ENCODE measurements at places on chromosomes 3 and 15. TPM values are rescaled to one million over a fixed set of nuclear protein-coding genes. Genes with fewer than 3 reads are reported as not detected.

GRCh38 chr15:100259266-100259665 is 82.5 kb downstream of the ADAMTS17 start:
- no peak for DNase-seq

- no peak for DNase-seq
Observed at GRCh38 chr3:115019900-115020299, 127.2 kb downstream of the ZBTB20 start.

DNA sequence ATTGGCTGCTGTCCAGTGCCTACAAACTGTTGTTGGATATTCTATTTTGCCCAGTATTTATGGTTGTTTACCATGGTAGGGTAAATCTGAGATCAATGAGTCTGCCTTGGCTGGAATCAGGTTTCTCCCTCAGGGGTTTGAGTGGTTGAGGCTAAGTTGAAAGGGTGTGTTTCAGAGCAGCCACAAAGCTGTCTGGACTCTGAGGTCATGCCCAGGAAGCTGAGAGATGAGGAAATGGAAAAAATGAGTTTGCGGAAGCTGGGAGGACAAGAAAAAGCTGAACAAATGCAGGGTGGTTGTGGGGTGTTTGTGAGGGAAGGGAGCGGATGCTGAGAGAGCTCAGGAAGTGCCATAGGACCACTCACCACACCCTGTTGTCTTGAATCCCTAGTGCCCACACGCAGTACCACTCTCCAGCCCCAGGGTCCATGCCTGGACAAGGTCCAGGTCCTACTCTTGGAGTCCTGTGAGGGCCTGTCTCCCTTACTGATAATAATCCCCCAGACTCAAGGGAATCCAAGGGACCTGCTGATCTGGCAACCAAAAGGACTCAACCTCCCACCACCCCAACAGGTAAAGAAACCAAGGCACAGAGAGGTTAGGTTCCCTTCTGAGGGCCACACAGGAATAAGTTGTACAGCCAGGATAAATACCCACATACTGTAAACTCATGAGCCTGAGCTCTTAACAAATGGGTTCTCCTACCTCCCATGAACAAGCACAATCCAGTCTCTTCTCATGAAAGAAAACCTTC is 81.6 kb downstream of the PPCDC start:
- no peak for DNase-seq

DNA sequence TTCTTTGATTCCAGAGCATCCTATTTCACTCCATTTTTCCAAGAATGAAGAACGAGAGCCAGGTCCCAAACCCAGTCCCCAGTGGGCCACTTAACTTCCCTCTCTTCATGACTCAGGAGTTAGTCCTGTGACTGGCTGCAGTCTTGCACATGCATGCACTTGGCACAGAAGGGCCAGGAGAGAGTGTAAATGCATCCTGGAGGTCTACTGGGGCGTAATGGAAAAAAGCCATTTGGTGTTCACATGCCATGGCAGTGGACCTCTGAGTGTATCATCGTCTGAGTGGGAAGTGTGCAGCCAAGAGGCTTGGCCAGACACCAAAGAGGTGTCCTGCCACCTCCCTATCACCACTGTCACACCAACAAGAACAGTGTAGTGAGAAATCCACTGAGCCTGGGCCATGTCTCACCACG is 15.1 kb upstream of the RFTN1 start:
- DNase-seq = no peak

DNA sequence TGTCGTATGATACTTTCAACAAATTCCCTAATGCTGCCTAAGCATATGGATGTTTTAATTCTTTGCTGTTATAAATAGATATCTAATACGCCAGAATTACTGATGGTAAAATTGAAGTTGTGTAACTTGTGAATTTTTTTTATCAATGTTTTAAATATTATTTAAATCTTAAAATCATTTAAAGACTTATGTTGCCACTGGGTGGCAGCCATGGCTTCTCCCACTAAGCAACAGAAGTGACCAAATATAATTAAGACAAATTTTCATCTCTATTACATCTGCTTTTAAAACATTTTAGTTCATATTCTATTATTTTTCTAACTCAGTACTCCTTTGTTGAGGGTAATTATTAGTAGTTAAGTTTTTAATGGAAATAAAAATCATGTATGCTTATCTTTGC is 8.1 kb upstream of the IL20RB start:
- DNase-seq = no peak

DNA sequence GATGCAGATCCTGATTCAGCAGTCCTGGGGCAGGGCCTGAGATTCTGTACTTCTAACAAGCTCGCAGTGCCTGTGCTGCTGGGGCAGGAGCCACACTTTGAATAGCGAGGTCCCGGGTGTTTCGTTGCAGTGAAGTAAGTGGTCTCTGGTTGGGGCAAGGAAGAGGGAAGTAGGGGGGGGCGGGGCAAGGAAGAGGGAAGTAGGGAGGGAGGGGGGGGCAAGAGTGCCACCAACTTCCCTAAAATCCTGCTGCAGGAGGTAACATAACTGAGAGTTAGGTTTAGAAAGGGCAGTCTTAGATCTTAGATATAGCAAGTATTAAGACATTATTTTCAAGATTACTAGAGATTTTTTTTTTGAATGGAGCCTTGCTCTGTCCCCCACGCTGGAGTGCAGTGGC is 35.5 kb downstream of the CRTAP start:
- no peak for DNase-seq

- DNase-seq = no peak
Observed at GRCh38 chr3:153373606-153374005, 211.6 kb downstream of the RAP2B start.

DNA sequence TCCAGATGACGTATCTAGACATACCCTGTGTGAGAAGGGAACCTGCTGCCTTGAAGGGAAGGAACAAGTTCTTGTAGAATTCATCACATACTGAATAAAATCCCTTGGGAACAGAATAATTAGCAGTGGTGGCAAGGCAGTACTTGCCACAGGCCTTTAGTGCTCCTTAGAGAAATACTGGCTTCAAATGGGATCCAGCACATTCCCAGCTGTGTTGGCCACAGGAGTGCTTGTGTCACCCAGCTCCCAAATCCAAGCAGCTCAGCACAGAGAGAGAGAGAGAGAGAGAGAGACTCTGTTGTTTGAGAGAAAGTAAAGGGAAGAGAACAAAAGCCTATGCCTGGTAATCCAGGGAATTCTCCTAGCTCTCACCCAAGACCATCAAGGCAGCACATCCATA is 969.0 kb upstream of the ALCAM start:
- DNase-seq = no peak

- no peak for DNase-seq
Observed at GRCh38 chr15:84960391-84961113, 21.1 kb upstream of the PDE8A start.

DNA sequence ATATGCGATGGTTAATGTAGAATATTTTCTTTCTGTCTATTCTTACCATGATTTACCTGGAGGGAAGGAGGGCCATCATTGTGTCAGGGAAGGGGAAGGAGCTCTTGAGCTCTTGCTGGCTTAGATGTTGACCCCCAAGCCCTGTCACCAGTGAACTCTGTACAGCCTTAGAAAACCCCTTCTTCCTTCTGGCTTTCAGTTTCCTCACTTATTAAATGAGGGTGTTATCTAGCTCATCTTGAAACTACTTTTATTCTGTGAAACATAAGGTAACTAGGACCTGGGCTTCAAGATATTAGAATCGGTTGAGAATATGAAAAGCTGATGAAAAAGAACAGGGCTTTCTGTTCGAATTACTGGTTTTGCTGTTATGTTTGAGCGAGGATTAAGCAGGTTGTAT is 25.1 kb upstream of the UTS2B start:
- DNase-seq = no peak

DNA sequence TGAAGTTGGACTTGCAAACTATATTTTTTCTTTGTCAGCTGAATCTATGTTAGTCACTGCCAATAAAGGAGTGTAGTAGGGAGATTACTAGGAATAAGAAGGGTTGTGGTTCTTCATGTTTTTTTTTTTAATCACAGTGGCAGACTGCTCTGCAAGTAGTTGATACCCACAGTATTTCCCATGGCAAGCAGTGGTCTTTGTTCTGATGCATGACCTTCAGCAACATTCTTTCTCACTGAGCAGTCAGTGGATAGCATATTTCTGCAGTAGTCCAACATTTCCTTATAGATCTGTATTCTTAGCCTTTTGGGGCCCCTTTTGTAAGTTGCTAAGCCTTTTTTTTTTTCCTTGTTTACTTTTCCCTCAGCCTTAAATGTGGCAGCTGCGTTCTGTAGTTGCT is 151.1 kb downstream of the DOCK3 start:
- no peak for DNase-seq

GRCh38 chr3:117548600-117548999 is 839.0 kb downstream of the TUSC7 start:
- DNase-seq = no peak

DNA sequence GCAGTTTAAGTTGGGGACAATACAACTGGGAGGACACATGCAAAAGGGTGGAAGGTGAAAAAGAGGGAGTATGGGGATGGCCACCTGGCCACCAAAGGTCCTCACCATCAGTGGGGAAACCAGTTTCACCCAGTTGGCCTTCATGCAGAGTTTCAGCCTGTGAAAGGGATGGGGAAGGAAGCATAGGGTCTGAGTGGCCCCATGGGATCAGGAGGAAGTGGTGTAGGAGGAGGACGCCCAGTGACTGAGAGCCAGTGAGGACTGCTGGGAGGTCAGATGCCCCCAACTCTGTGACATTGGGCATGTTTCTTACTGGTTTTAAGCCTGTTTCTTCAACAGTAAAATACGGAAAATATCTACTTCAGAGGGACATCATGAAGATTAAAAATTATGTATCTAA is 16.3 kb downstream of the BCL2A1 start:
- no peak for DNase-seq

DNA sequence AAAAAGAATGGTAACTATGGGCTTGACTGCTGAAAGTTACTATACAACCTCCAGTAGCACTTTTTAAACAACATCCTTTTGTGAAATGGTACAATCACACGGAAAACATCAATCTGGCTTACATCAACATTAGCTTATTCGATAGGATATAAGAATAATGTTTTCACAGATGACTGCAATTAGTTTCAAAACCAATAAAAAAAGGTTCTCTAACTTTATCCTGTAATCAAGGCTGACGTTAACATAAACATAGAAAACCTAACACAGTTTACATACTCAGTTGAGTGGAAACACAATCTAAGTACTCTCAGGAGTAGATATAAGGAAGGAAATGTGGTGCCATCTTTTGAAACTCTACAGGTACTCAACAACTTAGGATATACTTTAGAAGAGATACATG is 102.2 kb downstream of the DLG1 start:
- no peak for DNase-seq

DNA sequence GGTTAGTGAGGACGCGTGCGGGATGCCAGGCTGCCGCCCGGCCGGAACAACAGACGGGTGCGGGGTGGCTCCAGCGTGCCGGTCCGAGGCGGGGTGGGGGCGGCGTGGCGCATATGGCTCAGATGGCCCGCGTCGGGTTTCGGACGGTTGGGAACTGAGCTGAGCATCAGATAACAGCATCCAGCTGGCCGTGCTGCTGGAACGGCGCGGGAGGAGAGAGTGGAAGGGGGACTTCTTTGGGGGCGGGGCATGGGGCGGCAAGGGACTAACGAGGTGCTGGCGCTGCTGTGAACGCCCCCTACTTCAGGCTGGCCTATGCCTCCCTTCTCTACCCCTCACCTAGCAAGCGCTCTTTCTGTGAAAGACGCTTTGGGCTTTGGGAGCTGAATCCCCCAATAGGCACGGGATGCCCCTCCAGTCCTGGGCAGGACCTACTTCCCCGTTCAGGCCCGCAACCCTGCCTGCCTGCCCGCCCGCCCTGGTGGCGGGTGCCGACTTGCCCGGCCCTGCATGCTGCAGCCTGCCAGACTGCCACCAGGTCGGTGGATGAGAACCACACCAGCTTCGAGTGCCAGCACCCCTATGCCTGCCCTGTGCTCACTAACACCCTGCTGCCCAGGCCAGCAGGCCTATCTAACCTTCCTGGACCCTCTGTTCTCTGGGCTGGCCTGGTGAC is 542 bp downstream of the INKA1 start:
- DNase-seq = no peak

DNA sequence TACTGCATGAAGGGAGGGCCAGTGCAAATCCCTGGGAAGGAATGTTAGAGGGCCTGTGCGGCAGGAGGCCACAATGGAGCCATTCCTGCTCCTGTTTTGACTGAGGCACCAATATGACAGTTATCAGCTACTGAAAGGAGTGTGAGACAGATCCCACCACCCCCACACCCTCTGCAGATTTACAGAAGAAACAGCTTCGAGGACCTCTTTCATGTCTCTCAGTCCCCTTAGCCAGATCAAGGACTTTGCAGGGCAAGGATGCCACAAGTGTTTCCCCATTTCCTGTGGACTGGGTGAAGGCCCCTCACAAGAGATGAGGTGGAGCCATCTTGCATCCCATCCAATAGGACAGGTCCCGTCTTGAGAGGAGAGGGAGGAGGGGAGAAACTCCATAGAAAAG is 48.5 kb upstream of the RASGRP1 start:
- no peak for DNase-seq

DNA sequence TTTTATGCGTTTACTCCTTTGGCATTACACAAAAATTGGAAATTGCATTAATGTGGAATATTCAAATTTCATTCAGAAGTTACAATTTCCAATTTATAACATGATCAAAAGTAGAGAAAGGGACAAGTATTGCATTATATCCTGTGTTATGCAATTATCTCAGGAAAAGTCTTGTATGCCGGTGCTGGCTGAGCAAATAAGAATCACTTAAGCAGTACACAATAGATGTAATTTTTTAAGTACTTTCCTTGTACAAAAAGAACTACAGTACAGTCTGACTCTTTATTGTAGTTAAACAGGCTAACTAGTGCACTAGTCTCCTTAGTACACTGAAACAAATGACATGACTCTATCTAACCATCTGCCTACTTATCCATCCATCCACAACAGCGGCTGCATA is 493.2 kb upstream of the KCNMB2 start:
- no peak for DNase-seq

GRCh38 chr3:139774560-139775302 is 97.0 kb upstream of the NMNAT3 start:
- DNase-seq = no peak

DNA sequence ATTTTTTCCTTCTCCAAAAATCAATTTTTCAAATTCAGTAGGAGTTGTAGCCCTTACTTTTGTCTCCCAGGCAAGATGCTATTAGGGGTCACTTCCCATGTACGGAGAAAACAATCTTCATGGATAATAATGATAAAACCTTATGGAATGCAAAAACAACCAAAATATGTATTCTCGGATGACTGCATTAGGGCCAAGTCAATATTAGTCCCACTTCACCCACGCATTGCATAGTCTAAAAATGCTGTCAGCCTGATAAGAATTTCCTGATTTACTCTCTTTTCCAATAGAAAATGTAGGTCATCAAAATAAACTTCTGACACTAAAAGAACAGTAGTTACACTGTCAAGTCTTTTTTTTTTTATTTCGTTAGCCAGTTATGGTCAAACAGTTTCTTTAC is 2.7 kb downstream of the VGLL3 start:
- no peak for DNase-seq

DIS3L gene
- 34.7 TPM for total RNA-seq

TGM5 gene
- total RNA-seq = not detected

CFAP91 gene
- total RNA-seq = 10.9 TPM

TUSC7 gene
- total RNA-seq = not detected

GP5 gene
- total RNA-seq = 0.11 TPM

SHC4 gene
- total RNA-seq = 0.58 TPM

ITPKA gene
- 0.80 TPM for total RNA-seq

CLDN18 gene
- total RNA-seq = not detected

SPATA12 gene
- total RNA-seq = not detected

Measured in mesothelial cell of epicardium (in vitro differentiated cells).